ENCODE measurements at places on chromosomes 2 and 18.

GRCh38 chr18:76997951-76998808 lies 134.4 kb downstream of the MBP start:
- no peak for DNase-seq

DNA sequence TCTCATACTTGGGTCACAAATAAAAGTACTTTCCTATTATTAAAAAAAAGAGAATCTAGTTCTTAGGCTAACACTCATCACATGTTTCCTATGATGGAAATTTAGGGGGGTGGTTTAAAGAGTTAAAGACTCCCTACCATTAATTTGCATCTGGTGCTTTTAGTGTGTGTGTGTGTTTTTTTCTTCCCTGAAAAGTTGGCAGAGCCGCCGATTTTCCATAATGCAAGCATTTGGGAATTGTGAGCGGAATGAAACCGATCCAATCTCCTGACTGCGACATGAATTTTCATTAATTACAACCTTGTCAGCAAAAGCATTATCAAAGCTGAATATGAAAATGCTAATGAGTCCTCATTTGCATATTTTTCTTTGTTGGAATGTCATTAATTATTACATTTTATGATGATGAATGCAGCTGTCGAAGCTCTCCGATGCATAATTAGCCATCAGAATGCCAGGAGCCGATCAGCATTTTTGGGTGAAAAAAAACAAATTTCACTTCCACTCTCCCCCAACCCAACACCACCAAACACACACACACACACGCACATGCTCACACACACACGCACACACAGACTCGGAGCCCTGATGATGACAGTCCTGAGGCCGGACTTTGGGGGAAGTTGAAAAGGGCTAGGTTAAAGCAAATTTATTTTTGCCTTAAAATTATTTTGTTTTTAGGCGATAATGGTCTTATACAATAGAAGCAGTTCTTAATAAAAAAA lies 165.4 kb downstream of the TCF4 start:
- DNase-seq, result no peak

DNA sequence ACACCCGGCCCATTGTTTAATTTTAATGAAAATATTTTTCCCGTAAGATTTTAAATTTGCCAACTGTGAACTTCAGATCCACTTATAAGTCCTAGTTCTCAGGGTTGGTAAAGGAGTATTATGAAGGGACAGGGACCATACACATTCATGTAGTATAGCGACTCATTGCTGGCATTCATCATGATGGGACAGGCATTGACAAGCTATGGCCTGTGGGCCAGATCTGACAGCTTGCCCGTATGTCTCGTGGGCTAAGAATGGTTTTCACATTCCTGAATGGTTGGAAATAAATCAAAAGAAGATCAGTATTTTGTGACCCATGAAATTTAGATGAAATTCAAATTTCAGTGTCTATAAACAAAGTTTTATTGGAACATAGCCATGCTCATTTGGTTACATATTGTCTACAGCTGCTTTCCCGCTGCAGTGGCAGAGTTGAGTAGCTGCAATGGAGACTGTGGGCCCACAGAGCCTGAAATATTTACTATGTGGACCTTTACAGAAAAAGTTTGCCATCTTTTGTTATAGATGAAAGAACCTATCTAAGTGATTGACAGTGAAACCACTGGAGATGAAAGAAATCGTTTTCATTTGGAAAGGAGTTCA lies 4.1 kb downstream of the RAPGEF4 start:
- no peak for DNase-seq

GRCh38 chr2:40028792-40029488 lies 249.9 kb upstream of the THUMPD2 start:
- DNase-seq, result no peak

DNA sequence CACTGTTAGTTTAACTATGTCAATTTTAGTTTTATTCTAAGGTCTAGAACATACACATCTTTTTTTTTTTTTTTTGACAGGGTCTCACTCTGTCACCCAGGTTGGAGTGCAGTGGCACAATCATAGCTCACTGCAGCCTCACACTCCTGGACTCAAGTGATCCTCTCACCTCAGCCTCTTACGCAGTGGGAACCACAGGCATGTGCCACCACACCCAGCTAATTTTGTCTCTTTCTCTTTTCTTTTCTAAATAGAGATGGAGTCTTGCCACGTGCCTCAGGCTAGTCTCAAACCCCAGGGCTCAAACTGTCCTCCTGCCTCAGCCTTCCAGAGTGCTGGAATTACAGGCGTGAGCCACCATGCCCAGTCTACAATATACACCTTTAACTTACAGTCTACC lies 69.5 kb upstream of the CHRNA1 start:
- DNase-seq, result no peak

Data from activated CD8-positive, alpha-beta memory T cell treated with anti-CD3 and anti-CD28 coated beads for 24 hours (primary cell).